ENCODE measurements at places on chromosomes 6 and 20.

DNA sequence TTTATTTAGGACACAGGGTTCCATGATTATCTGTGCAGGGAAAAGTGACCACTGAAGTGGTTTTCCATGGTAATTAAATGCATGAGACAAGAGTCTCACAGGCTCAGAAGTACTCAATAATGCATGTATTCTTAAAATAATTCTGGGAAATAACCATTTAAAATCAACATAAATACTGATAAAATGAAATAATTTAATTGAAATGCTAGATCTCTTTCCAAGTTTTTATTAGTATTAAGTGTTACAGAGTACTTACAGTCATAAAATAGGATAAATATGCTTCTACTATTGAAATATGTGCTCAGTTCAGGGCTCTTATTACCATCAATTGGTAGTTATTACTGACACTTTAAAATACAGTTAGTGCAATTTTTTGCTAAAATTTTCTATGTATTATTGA lies 916.0 kb upstream of the GJE1 start:
- H3K4me3 ChIP-seq = no peak overlapping the region
- no peaks in the 10 kb centered on the region for H3K36me3 ChIP-seq
- no peak overlapping the region for H3K27ac ChIP-seq
- DNase-seq = no peak

DNA sequence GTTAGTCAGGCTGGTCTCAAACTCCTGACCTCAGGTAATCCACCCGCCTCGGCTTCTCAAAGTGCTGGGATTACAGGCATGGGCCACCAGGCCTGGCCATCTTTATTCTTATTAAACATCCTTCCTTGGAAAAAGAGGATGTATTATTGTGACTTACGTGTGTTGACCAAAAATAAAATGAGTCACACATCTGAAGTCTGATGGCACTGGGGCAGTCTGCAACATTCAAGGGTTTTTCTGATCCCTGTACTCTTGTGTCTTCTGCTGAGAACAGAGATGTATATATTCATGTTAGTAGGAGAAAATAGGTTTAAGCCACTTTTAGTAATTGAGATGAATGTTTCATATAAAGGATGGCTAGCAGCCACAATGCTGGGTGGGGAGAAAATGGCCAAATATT lies 129.9 kb upstream of the RIPOR2 start:
- no peak for DNase-seq
- H3K27ac ChIP-seq = no peak overlapping the region
- no peaks in the 10 kb centered on the region for H3K36me3 ChIP-seq
- H3K4me1 ChIP-seq = no peaks in the 10 kb centered on the region
- H3K27me3 ChIP-seq = no peaks in the 10 kb centered on the region
- H3K4me3 ChIP-seq = no peak overlapping the region

DNA sequence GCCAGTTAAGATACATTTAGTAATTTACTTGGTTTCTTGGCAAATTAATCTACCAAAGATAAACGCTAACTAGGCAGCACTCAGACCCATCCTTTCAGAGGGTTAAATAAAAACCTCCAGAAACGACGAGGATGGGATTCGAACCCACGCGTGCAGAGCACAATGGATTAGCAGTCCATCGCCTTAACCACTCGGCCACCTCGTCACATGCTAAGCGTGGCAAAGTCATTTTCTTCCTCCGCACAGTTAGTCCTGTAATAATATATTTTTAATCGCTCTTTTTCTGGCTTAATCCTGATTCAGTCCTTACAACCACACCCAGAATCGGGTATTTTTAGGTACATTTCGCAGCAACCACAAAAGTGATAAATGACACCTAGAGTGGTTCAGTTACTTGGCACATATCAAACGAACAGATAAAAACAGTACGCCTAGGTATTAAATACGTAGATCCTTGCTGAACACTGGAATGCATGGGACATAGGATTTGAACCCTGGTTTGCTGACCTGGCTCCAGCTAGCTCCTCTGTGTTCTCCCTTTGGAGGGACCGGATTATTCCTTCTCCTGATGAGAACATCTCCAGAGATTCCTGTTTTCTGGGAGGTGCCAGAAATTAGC lies 71.6 kb downstream of the GPX5 start:
- H3K27ac ChIP-seq = no peak overlapping the region
- no peaks in the 10 kb centered on the region for H3K4me1 ChIP-seq
- H3K4me3 ChIP-seq = no peak overlapping the region
- no peak for DNase-seq
- H3K36me3 ChIP-seq = no peaks in the 10 kb centered on the region
- H3K27me3 ChIP-seq = no peaks in the 10 kb centered on the region

- no peak for DNase-seq
- H3K27me3 ChIP-seq = no peaks in the 10 kb centered on the region
- no peak overlapping the region for H3K27ac ChIP-seq
- H3K4me3 ChIP-seq = no peak overlapping the region
Measured at GRCh38 chr6:108648191-108648590, 87.5 kb downstream of the FOXO3 start.

DNA sequence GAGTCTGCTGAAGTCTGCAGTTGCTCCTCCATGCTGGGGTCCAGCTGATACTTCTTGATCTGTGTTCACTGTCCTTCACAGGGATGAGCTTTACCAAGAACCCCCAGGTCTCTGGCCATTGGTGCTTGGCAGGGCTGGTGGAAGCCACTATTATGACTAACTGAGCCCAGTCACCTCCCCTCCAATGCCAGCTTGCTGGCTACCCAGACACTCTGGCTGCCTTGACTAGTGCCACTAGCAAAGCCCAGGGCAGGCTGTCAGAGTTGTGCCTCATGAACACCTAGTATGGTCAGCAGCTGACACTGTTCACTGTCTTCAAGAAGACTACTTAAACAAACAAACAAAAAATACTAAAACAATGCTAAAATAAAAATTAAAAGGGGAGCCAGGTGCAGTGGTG lies 8.8 kb downstream of the ASIP start:
- no peaks in the 10 kb centered on the region for H3K36me3 ChIP-seq
- no peak overlapping the region for H3K27ac ChIP-seq
- no peak for DNase-seq
- H3K4me3 ChIP-seq = no peak overlapping the region
- H3K27me3 ChIP-seq = no peaks in the 10 kb centered on the region

GRCh38 chr6:111793711-111794111 lies 79.5 kb downstream of the FYN start:
- H3K27me3 ChIP-seq = no peaks in the 10 kb centered on the region
- no peak overlapping the region for H3K27ac ChIP-seq
- no peaks in the 10 kb centered on the region for H3K36me3 ChIP-seq
- H3K4me3 ChIP-seq = peak overlapping the region; percentile 2

- H3K4me1 ChIP-seq = peaks cover 49% of the 10 kb centered on the region
- H3K27ac ChIP-seq = no peak overlapping the region
- DNase-seq = no peak
- H3K36me3 ChIP-seq = no peaks in the 10 kb centered on the region
Measured at GRCh38 chr6:142934106-142934505, 10.9 kb downstream of the HIVEP2 start.

- H3K4me1 ChIP-seq = no peaks in the 10 kb centered on the region
- H3K4me3 ChIP-seq = no peak overlapping the region
- DNase-seq = no peak
Measured at GRCh38 chr20:49505518-49505917, 23.1 kb upstream of the KCNB1 start.
